ENCODE measurements at places on chromosomes 2 and 18.

DNA sequence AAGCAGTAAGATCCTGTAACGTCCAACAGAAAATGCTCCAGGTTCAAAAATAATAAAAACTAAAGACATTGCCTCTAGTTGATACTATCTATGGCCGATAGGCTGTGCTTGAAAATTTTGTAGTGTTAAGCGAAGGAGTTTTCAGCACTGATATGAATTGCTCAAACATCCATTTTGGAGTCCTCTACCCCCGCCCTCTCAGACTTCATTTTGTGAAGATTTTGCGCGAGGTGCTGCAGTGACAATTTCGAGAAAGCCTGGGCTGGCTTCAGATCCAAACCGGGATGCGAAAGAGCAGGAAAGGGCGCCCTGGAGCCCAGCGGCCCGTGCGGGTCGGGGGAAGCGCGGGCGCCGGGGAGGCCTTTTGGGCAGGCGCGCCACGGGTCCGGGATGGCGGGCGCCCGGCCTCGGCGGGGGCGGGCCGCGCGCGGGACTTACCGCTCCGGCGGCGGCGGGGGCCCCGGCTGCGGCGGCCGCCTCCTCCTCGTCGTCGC, 1.8 kb downstream of the SP3 start:
- no peak for DNase-seq

- DNase-seq = no peak
These were observed 251.1 kb upstream of the SMIM21 start for GRCh38 chr18:75678627-75679026.

DNA sequence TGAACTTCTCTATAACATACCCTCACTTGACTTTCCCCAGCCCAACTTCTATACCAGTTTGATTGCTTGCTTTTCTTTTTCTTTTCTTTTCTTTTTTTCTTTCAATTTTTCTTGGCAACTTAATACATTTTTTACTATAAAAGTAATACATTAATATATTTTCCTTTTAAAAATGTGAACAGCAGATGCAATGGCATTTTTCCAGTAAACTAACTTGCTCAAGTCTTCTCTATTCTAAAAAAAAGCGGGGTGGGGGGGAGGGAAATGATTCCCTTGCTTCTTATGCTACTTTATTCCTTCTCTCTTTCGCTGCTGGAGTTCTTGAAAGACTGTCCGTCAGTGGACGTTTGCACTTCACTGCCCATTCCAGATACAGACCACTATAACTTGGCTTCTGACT, 70.5 kb downstream of the RBMS1 start:
- no peak for DNase-seq

GRCh38 chr2:71067567-71068217, 756 bp upstream of the NAGK start:
- no peak for DNase-seq

GRCh38 chr2:11773747-11774525, 27.5 kb downstream of the LPIN1 start:
- no peak for DNase-seq

GRCh38 chr18:30234755-30235154, 807.8 kb downstream of the DSC3 start:
- DNase-seq = no peak

DNA sequence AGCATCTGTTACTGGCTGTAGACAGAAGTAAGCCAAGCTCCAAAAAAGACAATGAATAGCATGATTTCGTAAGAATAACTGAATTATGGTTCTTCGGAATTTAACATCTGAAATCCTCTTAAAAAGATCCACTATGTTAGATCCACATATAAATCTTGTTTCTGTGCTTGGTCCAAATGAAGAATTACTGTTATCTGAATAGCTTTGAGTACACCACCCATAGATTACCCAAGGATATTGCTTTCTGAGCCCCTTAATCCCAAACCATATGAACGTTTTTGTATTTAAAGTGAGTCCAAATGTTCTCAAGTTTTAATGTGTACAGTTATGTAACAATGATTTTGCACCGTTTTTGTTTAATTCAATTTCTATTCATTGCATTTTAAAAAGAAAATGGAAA, 124.9 kb downstream of the DSC3 start:
- DNase-seq = no peak

- no peak for DNase-seq
These were observed 438.3 kb downstream of the SPAG16 start for GRCh38 chr2:213722565-213722964.

DNA sequence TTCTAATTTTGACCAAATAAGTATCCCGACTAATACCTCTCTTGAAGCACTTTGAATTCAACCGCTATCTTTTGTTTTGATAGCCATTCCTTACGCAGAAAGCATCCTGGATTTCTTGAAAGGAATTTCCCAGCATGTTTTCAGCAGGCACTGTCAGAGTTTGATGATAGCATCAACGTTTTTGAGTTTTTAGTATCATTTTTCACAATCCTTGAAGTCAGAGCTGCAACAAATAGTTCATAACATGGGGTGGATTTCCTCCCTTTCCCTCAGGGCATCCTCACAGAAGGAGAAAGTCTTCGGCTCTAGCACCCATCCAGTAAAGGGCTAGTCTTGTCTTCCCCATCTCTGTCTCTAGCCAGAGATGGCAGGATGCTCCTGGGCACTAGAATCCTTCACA, 46.2 kb downstream of the ANKRD44 start:
- DNase-seq = no peak
